Glomerular endothelial cell (primary cell): ENCODE measurements at places on chromosomes 1 and 21.

DNA sequence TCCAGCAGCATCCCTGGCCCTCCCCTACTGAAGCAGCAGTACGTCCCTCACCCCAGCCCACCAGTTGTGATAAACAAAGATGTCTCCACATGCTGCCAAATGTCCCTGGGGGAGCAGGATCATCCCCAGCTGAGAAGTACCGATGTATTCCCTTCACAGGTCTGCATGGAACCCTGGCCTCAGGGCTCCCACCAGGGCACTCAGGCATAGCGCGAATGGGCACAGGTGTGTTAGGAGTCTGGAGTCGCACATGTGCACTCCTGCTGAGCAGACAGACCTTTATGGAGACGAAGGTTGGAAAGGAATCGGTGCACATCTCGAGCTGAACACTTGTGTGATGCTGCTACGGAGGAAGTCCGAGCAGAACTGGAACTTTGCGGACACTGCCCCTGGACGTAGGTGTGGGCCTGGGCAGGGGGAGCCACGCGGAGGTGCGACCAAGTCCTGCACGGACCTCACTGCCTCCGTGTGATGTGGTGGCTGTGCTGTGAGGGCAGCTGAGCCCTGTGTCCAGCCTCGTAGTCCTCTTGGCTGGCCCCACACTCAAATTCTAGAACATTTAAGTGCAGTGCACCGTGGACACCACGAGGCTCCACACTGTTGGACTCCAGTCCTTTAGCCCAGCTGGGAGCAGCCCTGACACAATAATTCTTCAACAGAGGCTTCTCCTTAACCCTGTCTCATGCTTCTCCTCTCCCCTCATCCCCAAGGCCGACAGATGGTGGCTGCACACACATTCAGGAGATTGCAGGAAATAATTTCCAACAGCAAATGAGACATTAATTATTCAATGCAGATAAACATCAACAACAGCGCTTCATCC, 43.4 kb downstream of the RSPH1 start:
- DNase-seq = no peak

DNA sequence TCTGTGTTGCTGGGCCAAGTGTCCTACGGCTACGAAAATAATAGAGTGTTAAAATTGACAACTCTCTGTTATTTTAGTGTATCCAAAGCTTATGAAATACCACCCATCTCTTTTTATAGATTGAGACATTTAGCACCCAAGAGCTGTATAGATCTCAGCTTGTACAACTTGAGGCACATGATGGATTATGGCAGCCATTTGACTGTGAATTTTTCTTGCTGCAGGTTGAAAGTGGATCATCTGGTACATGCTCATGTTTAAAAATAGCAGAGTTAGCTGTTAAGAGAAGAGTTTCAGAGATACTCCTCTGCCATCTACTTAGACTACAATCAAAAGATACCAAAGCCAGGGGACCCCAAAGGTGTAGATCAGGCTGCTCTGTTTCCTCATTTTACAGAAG, 49.3 kb upstream of the FAM3B start:
- DNase-seq = no peak

DNA sequence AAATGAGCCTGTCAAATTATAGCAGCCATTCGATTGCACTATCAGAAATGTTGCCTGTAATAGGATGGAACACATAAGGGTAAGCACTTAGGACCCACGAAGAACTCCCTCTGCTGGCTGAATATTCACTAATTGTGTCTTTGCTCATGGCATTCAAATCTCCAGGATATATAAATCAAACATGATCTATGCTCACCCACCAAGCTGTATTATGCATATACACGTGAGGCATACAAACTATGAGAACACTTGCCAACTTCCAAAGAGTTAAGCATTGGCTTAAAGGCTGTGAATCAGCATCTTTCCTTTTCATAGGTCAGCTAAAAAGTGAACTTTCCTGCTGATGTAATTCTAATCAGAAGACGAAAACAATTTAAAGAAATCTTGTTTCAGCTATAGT, 34.5 kb downstream of the TMPRSS15 start:
- no peak for DNase-seq

DNA sequence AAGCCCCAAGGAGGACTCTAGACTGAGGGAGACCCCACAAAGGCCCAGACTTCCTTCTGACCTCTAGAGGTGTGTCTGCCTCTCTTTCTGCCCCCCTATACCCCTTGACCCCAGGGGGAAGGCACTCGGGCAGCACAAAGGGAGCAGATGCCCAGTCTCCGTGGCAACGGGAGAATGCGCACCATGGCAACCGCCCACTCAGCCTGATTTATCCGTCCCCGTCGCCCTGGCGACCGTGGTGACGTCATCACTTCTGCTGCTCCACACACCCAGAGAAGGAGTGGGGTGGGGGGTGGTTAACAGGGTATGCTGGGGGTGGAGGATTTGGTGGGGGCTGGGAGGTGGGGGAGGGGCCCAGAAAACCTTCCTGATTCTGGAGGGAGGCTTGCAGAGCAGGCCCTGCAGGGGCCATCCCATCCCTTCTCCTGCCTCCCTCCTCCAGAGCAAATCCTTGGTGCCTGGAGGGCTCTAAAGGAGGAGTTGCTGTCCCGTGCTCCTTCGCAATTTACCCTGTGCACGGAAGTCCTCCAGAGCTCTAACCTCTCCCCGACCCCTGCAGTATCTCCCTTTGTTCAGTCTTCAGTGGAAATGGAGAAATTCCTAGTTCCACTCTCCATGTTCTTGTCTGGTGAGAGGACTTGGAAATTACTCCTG, 6.3 kb downstream of the CELF3 start:
- no peak for DNase-seq

DNA sequence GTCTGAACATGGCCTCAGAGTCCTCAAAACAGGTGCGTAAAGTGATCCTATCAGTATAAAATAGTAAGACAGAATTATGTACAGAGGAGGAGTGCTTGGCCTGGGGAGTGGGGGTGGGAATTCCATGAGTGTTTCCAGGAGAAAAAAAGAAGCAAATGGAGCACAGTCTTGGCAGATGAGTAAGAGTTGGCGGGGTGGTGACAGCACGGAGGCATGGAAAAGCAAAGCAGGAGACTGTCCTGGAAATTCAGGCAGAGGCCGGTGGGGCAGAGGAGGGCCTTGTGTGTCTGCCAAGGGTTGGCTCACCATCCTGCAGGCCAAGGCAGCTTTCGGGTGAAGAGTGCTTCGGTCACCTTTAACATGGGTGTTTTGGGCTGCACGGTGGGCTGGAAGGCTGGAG, 63.4 kb downstream of the OPTC start:
- no peak for DNase-seq

GRCh38 chr1:147892216-147892615, 10.4 kb upstream of the GJA8 start:
- no peak for DNase-seq

- no peak for DNase-seq
Observed at GRCh38 chr1:97506368-97506767, 414.5 kb downstream of the DPYD start.

DNA sequence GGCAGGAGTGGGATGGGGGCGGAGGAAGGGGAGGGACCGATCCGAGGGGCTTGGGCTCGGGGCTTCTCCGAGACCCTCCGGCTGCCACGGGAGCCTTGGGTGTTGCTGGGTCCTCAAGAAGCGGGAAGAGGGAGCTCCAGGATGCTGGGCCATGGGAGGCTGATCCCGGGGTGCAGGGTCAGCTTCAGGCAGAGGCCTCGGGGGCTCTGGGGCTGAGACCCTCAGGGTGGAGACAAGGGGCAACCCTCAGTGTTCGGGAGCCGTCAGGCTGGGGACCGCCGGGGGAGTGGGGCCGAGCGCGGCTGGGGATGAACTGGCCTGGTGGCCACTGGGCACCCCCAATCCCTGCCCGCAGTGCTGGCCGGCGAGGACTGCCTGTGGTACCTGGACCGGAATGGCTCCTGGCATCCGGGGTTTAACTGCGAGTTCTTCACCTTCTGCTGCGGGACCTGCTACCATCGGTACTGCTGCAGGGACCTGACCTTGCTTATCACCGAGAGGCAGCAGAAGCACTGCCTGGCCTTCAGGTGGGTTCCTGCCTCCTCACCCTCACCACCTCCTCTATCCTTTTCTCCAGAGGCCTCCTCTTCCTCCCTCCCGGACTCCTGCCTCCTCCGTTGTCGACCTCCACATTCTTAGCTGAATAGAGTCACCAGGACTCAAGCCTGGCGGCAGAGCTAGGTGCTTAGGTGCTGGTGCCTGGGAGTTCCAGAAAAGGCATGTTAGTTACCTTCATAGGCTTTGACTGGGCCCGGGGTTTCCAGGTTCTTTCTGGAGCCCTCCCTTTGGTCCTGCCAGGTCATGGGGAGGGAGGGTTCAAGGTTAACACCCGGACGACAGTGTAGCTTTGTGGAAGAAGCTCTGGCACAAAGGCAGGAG, 631 bp downstream of the SHISA4 start:
- DNase-seq = no peak

DNA sequence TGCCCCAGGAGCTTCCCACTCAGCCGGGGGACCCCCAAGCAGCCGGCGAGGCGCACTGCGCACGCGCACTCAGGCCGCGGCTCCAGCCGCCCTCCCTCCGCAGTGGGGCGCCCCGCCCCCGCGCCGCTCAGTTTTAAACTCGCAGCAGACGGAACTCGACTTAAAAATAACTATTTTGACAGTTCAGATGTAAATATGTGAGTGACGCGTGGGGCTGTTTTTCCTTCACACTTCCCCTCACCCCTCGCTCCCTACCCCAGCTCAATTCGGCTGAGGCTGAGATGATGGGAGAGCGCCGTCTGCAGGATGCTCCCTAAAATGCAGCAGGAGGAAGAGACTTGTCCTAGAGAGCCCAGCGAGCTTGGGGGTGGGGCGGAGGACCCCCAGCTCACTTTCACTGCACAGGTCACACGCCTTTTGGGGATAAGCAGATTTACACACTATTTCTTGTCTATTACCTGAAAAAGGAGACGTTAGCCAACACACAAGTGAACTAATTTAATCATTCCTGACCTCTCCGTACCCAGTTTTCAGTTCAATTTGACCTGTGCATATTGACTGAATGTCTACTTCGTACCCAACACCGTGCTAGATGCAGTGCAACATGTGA, 8.9 kb upstream of the LEMD1 start:
- DNase-seq = no peak
